Mesendoderm (in vitro differentiated cells): ENCODE measurements at places on chromosomes 3 and 15.
A peak's percentile ranks its signal among the peaks of the same experiment; 100 is the strongest.

DNA sequence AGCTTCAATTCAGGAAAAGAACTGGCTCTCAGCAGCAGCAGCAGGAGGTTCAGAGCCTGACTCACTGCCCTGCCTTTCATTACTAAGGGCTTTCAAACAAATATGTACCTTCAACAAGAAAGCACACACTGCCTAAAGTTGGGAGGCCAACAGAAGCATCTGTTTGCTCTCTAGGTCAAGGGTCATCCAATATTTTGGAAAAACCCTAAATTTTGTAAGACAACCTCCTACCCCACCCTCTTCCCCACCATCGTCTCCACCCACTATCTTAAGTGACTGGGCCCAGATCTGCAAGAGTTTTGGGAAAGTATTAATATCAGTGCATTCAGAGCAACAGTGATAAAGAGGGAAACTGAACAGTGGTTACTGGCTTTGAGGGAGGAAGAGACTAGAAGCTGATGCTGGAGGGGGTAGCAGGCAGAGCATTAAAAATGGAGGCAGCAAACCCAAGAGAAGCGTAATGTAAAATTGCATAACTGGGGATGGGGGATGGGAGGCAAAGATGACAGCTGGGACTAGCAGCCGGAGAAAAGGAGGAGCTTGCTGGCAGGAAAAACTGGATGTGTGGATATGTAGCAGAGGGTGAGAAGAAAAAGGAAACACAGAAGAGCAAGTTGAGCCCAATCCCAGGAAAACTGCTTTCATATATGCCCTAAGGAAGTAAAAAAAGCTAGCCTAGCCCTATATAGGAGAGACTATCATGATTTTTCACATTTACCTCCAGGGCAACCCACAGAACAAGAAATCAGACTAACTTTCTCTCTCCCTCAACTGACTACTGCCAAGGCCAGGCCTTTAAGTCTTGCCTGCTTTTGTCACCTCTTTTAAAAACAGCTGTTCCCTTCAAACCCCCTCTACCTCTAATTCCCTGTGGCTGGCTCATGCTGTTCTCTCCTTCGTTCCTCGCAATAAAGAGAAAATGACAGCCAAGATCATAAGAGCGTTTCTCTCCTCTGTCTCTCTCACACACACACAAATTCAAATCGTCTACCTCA is 31.4 kb downstream of the NPTN start:
- peak overlapping the region; percentile 45 for H3K27ac ChIP-seq
- H3K4me1 ChIP-seq = peaks cover 25% of the 10 kb centered on the region
- DNase-seq = peak; percentile 52
- no peak overlapping the region for H3K4me3 ChIP-seq
- H3K36me3 ChIP-seq = no peaks in the 10 kb centered on the region

- H3K4me1 ChIP-seq = no peaks in the 10 kb centered on the region
- H3K27me3 ChIP-seq = no peaks in the 10 kb centered on the region
- no peak overlapping the region for H3K27ac ChIP-seq
- H3K36me3 ChIP-seq = peaks cover 2% of the 10 kb centered on the region
- H3K4me3 ChIP-seq = no peak overlapping the region
- no peak for DNase-seq
These were observed 54.0 kb downstream of the TSC22D2 start for GRCh38 chr3:150462108-150462507.

GRCh38 chr3:194572143-194572789 is 61.0 kb downstream of the TMEM44 start:
- peaks cover 5% of the 10 kb centered on the region for H3K4me1 ChIP-seq
- H3K27me3 ChIP-seq = no peaks in the 10 kb centered on the region
- no peak overlapping the region for H3K4me3 ChIP-seq
- H3K36me3 ChIP-seq = no peaks in the 10 kb centered on the region
- DNase-seq = peak; percentile 93

- H3K36me3 ChIP-seq = no peaks in the 10 kb centered on the region
- H3K27ac ChIP-seq = no peak overlapping the region
- DNase-seq = no peak
- H3K27me3 ChIP-seq = no peaks in the 10 kb centered on the region
These were observed 51.6 kb upstream of the HEG1 start for GRCh38 chr3:125107363-125107762.

GRCh38 chr3:43748645-43749044 is 57.9 kb downstream of the ABHD5 start:
- no peak for DNase-seq
- H3K4me3 ChIP-seq = no peak overlapping the region
- H3K4me1 ChIP-seq = no peaks in the 10 kb centered on the region
- no peak overlapping the region for H3K27ac ChIP-seq
- no peaks in the 10 kb centered on the region for H3K27me3 ChIP-seq

GRCh38 chr3:152550284-152550683 is 281.6 kb downstream of the MBNL1 start:
- no peak overlapping the region for H3K4me3 ChIP-seq
- H3K27ac ChIP-seq = no peak overlapping the region
- no peaks in the 10 kb centered on the region for H3K27me3 ChIP-seq
- DNase-seq = no peak

DNA sequence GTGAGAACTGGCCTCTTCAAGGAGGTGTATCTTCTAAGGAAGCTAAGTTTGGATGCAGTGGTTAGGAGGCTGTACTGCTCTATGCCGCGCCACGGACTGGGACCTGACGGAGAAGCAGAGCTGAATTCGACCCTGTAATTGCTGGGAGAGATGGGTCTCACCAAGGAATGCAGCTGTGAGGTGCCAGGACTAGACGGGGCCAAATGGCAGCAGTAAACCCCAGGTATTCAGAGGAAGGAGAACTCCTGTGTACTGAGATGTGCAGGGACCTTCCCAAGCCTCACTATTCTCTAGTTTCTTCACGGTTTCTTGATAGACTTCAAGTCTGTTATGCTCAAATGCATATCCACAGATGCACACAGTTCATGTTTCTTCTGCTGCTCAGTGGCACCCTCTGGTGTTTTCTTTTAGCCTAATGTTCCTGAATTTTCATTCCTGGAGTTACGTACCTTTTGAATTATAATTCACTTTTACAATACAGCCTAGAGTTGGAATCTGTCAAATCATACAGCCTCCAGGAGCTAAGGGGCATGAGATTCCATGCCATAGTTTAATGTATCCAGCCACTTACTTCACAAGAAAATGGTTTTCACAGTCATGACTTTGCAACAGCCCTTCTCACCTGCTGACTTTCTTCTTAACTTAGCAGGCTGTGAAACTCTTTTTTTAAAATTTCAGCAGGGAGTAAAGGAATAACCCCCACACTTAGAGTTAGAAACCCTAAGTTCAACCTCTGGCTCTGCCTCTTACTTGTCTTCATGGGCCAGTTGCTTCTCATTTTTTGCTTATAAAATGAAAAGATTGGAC is 61.8 kb downstream of the GLDN start:
- no peak overlapping the region for H3K4me3 ChIP-seq
- H3K27me3 ChIP-seq = no peaks in the 10 kb centered on the region
- no peaks in the 10 kb centered on the region for H3K4me1 ChIP-seq
- DNase-seq = no peak

- no peaks in the 10 kb centered on the region for H3K4me1 ChIP-seq
- DNase-seq = peak; percentile 66
- no peaks in the 10 kb centered on the region for H3K27me3 ChIP-seq
- no peaks in the 10 kb centered on the region for H3K36me3 ChIP-seq
- no peak overlapping the region for H3K27ac ChIP-seq
These were observed 45.9 kb downstream of the POLR2M start for GRCh38 chr15:57752436-57752835.

DNA sequence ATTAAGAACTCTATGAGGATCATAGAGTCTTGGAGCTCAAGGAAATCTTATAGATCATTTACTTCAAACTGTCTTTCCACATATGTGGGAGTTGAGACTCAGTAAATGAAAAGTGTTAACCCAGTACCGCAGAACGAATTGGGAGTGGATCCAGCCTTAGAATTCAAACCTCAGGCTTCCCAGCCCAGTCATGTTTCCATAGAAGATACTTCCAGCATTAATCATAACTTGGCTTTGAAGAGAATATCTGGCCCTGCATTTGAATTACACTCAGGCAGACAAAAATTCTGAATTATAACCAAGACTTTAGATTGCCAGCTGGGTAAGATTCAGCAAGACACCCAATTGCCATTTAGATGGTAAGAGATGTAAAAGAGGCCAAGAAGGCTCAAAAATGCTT is 972.0 kb downstream of the TUSC7 start:
- H3K27me3 ChIP-seq = no peaks in the 10 kb centered on the region
- H3K4me1 ChIP-seq = no peaks in the 10 kb centered on the region
- no peak for DNase-seq
- no peak overlapping the region for H3K27ac ChIP-seq
- H3K36me3 ChIP-seq = no peaks in the 10 kb centered on the region
- no peak overlapping the region for H3K4me3 ChIP-seq

DNA sequence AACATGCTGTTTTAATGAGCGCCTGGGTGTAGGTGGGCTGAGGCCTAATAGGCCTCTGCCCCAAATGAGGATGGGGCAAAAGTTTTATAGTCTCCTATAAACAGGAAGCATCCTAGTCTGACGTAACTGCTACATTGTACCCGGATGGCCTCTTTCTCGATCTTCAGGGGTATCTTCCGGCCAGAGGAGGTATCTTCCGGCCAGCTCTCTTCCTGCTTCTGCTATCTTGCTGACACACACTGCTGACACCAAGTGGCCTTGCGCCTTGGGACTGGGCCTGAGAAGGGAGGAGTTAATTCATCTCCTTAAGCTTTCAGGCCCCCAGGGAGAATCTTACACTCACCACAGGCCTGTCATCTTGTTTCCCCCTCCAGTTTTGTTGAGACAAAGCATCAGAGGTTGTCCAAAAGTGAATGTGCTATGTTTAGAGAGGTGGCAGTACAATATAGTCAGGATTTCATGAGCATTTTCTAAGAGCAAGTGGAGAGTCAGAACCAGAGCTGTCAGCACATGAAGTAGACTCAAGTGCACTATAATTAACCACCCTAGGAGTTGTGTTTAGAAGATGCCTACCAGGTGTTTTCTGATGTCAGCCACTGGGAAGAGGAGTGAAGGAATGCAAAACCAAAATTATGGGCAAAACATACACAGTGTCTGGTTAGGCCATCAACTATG is 15.6 kb upstream of the IGSF10 start:
- H3K4me1 ChIP-seq = peaks cover 3% of the 10 kb centered on the region
- DNase-seq = peak; percentile 70
- H3K4me3 ChIP-seq = no peak overlapping the region
- no peaks in the 10 kb centered on the region for H3K36me3 ChIP-seq
- H3K27ac ChIP-seq = no peak overlapping the region

DNA sequence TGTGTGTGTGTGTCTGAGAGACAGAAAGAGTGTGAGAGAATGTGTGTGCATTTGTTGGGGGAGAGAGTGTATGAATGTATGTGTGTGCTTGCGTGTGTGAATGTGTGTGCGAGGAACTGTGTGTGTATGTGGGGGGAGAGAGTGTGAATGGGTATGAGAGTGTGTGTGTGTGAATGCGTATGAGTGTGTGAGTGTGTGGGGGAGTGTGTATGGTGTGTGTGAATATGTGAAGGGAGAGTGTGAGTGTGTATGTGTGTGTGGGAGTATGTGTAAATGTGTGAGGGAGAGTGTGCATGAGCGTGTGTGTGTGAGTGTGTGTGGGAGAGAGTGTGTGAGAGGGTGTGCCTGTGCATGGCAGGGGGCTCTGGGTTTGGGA is 79.8 kb upstream of the ABHD17C start:
- no peaks in the 10 kb centered on the region for H3K36me3 ChIP-seq
- H3K4me1 ChIP-seq = no peaks in the 10 kb centered on the region
- no peaks in the 10 kb centered on the region for H3K27me3 ChIP-seq
- no peak overlapping the region for H3K4me3 ChIP-seq
- no peak for DNase-seq
- H3K27ac ChIP-seq = no peak overlapping the region

GRCh38 chr3:42991341-42992315 is 12.5 kb downstream of the GASK1A start:
- peaks cover 7% of the 10 kb centered on the region for H3K4me1 ChIP-seq
- H3K4me3 ChIP-seq = no peak overlapping the region
- H3K36me3 ChIP-seq = no peaks in the 10 kb centered on the region
- H3K27ac ChIP-seq = no peak overlapping the region

DNA sequence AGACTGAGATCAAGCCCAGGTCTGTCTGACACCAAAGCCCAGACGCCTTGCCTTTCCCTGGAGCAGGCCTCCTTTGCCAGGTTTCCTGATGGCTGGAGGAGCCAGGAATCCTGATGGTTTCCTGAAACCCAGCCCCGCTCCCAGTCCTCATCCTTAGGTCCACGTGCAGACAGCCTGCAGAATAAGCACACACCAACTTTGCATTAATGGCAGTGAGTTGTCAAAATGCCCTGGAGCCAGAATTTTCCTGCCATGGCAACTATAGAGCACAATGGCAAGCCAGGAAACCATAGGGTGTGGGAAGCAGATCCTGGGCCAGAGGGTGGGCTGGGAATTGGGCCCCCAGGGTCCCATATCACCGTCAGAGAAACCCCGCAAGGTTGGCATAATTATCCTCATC is 67.4 kb upstream of the HRH1 start:
- H3K4me1 ChIP-seq = no peaks in the 10 kb centered on the region
- H3K36me3 ChIP-seq = no peaks in the 10 kb centered on the region
- H3K27me3 ChIP-seq = no peaks in the 10 kb centered on the region
- no peak overlapping the region for H3K4me3 ChIP-seq

- no peak overlapping the region for H3K4me3 ChIP-seq
- H3K36me3 ChIP-seq = no peaks in the 10 kb centered on the region
- H3K27ac ChIP-seq = no peak overlapping the region
- no peak for DNase-seq
These were observed 69.6 kb upstream of the PPIB start for GRCh38 chr15:64232400-64232799.

GRCh38 chr15:36221992-36222391 is 357.4 kb upstream of the CDIN1 start:
- no peaks in the 10 kb centered on the region for H3K27me3 ChIP-seq
- H3K36me3 ChIP-seq = no peaks in the 10 kb centered on the region
- DNase-seq = peak; percentile 25
- H3K4me1 ChIP-seq = no peaks in the 10 kb centered on the region

DNA sequence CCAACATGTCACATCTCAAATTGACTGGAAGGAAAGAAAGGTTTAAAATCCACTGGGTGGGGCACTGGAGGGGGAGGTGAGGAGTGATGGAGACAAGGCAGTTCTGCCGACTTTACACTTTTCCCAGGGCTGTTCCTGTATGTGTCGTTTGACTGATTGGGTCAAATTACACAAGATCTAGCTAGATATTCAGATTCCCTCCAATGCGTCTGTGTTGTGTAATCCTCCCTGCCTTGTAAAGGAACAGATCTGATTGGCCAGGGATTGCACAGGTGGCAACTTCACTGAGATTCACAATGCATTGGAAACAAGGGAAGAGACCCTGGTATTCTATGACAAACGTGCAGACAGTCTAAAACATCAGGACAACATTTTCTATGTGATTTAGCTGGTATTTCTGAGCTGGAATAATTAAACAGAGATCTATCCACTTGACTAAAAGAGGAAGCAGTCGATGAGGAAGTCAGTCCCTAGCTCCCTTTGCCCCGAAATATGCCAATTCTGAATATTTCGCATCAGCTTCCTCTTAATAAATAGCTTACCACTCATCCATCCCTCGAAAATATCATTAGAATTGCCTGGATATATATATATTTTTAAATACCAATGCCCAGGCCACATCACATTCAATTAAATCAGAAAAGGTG is 312.9 kb downstream of the RORA start:
- H3K36me3 ChIP-seq = no peaks in the 10 kb centered on the region
- H3K4me3 ChIP-seq = no peak overlapping the region
- no peaks in the 10 kb centered on the region for H3K4me1 ChIP-seq
- H3K27ac ChIP-seq = no peak overlapping the region
